ENCODE measurements at places on chromosomes 7 and 10. TPM values are rescaled to one million over a fixed set of nuclear protein-coding genes. Genes with fewer than 3 reads are reported as not detected.

The LIPJ gene
- not detected for total RNA-seq

The ICA1 gene
- total RNA-seq = 3.6 TPM

The CDC14C gene
- total RNA-seq = not detected

The RNF148 gene
- total RNA-seq = not detected

The SEMA3E gene
- not detected for total RNA-seq

The CCDC172 gene
- not detected for total RNA-seq

The ITIH2 gene
- total RNA-seq = not detected

The OLAH gene
- 0.87 TPM for total RNA-seq

The ANKRD30A gene
- not detected for total RNA-seq

The LRIT1 gene
- not detected for total RNA-seq

The FRMD4A gene
- 0.41 TPM for total RNA-seq

The INSIG1 gene
- 94.0 TPM for total RNA-seq

The CLDN12 gene
- 11.3 TPM for total RNA-seq

The DIP2C gene
- total RNA-seq = 0.55 TPM

The CAV1 gene
- not detected for total RNA-seq

All from activated naive CD4-positive, alpha-beta T cell treated with anti-CD3 and anti-CD28 coated beads, Interleukin-2, amount 50 U/mL, for 72 hours (primary cell).